ENCODE measurements at places on chromosomes 7 and 10.

DNA sequence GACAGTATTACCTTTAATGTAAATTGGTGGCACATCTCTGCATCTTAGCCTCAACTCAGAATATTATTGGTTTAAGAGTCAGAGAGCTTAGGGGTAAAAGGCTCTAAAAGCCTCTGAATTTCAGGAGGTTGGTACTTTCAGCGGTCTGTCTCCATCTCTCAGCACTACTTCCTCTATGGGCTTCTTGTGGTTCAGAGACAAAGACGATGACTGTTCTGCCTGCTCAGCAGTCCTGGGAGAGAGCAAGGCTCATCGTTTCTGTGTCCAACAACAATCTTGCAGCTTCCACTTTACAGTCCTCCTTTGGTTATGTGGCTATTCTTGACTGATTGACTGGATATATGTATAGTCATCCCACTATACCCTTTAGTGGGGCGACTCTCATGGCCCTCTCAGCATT is 394.7 kb downstream of the AUTS2 start:
- no peak for DNase-seq

GRCh38 chr10:104300002-104300735 is 31.2 kb downstream of the GSTO2 start:
- no peak for DNase-seq

- DNase-seq: no peak
These were observed 4.3 kb downstream of the GPR22 start for GRCh38 chr7:107474104-107474521.

- DNase-seq: no peak
These were observed 38.3 kb upstream of the BTBD16 start for GRCh38 chr10:122232769-122233168.

GRCh38 chr7:139823959-139824521 is 5.0 kb upstream of the TBXAS1 start:
- DNase-seq: no peak

GRCh38 chr7:26584326-26584725 is 280.1 kb downstream of the SKAP2 start:
- DNase-seq: no peak

- no peak for DNase-seq
These were observed 700.9 kb downstream of the MAGI2 start for GRCh38 chr7:78752554-78752953.

DNA sequence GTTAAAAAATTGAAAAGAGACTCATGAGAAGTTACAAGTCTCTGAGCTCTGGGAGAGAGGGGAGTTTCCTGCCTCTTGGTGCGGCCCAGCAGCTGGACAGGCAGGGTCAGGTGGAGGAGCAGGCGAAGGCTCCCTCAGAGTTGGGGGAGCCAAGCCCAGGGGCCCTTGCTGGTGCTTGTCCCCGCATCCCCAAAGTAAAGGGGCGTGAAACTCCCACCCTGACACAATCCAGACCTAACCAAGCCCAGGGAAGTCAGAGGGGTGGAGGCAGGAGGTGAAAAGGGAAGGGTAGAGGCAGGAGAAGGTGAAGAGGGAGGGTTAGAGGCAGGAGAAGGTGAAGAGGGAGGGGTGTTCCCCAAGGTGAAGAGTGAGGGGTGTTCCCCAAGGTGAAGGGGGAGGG is 322.8 kb downstream of the GLRX3 start:
- no peak for DNase-seq

- DNase-seq: no peak
These were observed 666 bp downstream of the NRG3 start for GRCh38 chr10:81875467-81876252.

GRCh38 chr7:150994838-150995510 is 4.2 kb downstream of the NOS3 start:
- DNase-seq: no peak

DNA sequence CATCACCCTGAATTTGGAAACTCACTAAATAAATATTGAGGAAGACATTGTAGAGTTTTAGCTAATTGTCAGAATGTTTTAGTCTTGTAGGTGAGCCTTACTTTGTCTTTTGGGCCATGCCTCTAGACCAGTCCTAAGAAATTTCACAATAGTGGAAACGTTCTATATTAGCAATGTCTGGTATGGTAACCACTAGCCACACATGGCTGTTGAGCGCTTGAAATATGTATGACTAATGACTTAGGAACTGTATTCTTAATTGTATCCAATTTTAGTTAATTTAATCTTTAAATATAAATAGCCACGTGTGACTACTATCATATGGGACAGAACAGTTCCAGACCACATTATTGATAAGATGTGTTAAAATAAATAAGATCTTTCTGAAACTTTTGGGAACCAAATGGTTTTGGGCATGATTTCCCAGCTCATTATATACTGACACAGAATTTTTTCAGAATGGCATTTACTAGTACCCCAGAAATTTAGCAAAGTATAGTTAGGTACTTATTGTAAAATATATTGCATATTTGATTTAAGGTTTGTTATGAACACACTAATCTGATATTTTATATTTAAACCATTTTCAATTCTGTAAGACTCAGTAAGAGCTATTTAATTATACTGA is 95.0 kb downstream of the VPS50 start:
- no peak for DNase-seq

DNA sequence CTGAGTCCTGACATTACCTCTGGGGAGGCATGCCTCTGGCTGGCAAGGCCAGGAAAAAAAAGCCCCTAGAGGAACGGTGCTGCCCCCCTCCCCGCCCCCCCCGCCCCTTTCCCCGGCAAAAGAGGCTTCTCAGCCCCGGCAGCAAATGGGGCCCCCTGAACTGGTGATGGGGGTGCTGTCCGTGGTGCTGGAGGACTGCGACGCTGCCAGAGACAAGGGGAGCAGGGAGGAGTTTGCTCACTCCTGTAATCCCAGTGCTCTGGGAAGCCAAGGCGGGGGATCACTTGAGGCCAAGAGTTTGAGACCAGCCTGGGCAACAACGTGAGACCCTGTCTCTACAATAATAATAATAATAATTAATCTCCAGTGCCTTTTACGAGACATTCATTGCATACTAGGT is 23.7 kb downstream of the SRRM3 start:
- no peak for DNase-seq

- no peak for DNase-seq
These were observed 53.0 kb upstream of the C1GALT1 start for GRCh38 chr7:7129381-7129780.

DNA sequence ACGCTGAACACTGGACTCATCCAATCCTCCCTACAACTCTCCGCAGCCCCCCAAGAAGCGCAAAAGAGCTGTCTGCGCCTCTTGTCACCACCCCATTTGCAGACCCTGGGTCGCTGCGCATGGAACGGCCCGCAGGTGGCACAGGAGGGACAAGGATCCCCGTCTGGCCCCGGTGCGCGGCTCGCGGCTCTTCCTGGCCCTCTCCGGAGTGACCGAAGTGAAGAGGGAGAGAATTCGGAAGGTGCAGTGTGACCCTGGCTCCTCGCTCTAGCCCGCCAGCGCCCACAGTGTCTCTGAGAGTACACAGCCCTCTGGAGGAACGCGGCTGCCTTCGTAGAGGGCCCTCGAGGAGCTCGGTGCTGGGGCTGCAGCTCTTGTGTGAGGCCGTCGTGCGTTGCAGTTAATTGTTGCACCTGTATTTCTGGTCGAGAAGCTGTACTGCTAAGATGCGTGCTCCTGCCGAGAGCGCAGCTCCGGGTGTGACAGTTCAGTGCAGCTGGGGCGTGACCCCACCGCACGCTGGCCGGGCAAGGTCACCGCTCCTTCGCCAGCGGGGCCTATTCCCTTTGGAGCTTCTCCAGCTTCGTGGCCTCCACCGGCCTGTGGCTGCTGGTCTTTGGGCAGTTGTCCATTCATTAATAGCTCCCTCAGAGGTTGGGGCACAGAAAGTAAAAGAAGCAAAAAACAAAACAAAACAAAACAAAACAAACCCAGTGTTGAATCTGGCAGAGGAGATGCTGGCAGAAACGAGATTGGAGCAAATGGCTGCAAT is 119.0 kb downstream of the SEC23IP start:
- DNase-seq: no peak

DNA sequence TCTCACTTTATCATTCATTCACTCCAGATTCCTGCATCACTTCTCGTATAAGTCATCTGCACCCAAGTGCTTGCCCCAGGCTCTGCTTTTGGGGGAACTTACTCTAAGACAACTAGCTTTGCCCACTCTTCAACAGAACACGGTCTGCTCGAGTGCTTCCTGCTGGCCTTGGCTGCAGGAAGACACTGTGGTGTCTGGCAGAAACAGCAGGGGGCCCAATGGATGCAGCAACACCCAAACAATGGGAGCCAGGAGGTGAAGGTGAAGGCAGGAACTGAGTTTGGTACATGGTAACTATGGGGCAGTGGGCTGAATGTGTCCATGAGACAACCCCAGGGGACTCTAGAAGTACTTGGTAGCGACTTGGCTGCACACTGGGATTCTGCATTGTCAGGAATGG is 344.0 kb downstream of the REEP3 start:
- DNase-seq: no peak

Measured in stimulated activated CD8-positive, alpha-beta memory T cell treated with anti-CD3 and anti-CD28 coated beads, Interleukin-15, amount 100 ng/mL, for 4 hours (primary cell).